Amniotic stem cell (primary cell): ENCODE measurements at places on chromosomes 16 and 17.

- DNase-seq, result peak; percentile 60
Measured at GRCh38 chr17:14840616-14841231, 424.4 kb downstream of the PMP22 start.

- DNase-seq, result no peak
Measured at GRCh38 chr17:74670329-74670728, 42.4 kb downstream of the CD300LF start.

DNA sequence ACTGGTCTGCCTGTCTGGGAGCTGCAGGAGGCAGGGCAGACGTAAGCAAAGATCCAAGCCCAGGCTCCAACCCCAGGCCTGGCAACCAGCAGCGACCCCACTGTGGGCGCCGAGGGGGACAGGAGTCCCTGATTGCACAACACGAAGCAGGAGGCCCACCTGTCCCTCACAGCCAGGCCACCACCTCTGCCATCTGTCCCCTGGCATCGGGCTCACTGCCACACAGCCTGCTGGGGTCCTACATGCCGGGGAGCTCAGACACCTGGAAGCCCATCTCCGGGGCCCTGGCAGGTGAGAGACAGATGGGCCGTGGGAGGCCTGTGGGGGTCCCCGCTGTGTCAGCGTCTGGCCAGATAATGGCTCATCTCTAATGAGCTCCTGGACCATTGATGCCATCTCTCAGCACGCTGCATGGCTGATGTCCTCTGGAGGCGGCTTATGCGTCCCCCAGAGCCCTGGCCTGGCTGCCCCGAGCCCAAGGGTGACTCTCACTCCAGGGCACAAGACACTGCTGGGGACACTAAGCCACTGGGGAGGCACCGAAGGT lies 11.3 kb upstream of the RASD1 start:
- no peak for DNase-seq

GRCh38 chr16:22031483-22032083 lies 23.7 kb downstream of the MOSMO start:
- DNase-seq, result no peak

GRCh38 chr17:48290378-48290777 lies 139.6 kb downstream of the SKAP1 start:
- no peak for DNase-seq

GRCh38 chr17:81608082-81608481 lies 28.8 kb downstream of the NPLOC4 start:
- DNase-seq, result no peak

GRCh38 chr17:79702034-79702433 lies 28.7 kb upstream of the ENPP7 start:
- DNase-seq, result no peak

DNA sequence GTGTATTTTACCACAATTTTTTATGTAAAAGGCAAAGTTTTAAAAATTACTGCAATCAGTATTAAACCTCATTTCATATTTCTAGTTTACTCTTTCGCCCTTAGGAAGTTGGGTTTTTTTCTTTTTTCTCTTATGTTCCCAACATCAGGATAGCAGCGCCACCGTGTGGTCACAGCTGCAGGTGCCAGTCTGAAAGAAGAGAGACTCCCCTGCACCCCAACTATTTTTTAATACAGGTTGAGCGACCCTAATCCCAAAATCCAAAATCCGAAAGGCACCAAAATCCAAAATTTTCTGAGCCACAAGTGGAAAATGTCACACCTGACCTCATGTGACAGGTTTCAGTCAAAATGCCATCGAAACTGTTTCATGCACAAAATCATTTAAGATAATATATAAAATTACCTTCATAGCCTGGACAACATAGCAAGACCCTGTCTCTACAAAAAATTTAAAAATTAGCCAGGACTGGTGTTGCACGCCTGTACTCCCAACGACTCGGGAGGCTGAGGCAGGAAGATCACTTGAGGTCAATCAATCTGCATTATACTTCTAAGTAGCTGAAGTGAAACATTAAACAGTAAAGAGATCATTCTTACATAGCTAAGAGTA lies 21.8 kb upstream of the ASGR2 start:
- peak; percentile 57 for DNase-seq

GRCh38 chr16:82300374-82300951 lies 130.4 kb upstream of the MPHOSPH6 start:
- DNase-seq, result no peak

- no peak for DNase-seq
Measured at GRCh38 chr17:19335951-19336631, 26.4 kb downstream of the B9D1 start.

DNA sequence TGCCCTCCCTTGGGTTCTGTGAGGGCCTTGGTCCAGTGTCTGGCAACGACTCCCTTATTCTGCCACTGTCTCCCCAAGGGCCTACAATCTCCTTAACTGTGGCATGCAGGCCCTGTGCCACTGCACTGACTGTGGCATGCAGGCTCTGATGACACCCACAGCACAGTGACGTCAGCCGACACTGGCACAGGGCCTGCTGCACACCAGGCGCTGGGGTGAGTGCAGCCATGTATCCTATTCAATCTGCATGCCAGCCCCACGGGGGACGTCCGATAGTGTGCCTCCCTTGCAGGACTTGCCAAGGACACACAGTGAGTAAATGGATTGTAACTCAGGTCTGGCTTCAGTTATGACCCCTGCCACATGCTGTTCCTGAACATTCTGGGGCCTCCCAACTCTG lies 39.8 kb upstream of the RASD1 start:
- DNase-seq, result no peak

GRCh38 chr16:30619202-30619601 lies 9.0 kb upstream of the ZNF689 start:
- no peak for DNase-seq

GRCh38 chr16:22322741-22323140 lies 25.5 kb downstream of the POLR3E start:
- DNase-seq, result no peak

DNA sequence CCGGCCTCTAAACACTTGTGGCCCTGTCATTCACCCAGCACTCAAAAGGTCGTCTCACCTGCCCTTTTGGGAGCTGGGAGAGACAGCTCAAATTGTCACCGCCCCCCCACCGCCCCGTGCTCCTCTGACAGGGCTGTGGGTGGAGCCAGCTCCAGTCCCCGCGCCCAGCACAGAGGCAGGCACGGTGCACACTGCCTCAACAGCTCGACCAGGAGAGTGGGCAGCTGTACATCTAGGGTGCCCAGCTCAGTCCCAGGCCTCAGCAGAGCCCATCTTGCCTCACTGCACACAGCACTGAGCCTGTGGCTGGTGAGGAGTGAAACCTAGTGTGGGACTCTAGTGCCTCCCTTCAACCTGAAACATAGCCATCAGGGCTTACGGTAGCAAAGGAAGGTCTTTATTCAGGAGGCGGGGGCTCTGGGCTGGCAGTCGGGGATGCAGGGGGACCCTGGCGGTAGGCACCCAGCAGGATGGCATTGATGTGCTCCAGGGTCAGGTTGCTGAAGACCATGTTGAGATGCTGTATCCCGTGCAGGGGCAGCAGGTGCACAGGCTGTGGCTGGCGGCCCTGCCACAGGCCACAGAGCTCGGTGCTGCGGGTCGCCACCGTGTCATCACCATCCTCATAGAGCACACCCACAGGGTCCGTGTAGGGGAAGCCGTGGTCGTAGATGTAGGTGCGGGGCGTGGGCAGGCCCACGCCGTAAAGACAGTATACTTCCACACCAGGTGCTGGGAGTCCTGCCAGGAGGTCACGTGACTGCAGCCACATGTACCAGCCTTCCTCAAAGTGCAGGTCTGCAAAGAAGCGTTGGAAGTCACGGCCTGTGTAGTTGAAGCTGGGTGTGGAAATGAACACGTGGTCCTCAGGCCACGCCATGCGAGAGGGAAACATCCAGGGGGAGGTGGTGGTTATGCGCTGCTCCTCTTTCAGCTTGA lies 3.1 kb upstream of the PSMB10 start:
- no peak for DNase-seq

- DNase-seq, result no peak
Measured at GRCh38 chr16:58417600-58417999, 25.3 kb downstream of the GINS3 start.

DNA sequence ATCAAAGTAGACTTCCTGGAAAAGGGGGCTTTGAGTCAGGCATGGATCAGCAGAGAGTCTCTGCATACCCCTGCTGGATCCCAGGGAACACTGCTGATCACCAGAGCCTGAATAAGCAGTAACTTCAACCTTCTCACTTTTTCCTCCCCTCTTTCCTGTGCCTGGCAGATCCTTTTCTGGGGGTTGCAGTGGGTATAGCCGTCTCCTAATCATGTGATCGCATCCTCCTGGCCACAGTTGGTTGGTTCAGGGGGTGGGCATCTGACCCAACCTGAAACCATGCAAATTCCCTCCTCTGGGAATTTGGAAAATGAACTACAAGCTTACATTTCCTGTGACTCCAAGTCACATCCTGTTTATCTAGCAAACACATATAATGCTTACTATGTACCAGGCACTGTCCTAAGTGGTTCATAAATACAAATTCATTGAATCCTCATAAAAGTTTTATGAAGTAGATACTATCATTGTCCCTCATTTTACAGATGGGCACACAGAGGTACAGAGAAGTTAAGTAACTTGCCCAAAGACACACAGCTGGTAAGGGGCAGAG lies 120.3 kb downstream of the AXIN2 start:
- no peak for DNase-seq

DNA sequence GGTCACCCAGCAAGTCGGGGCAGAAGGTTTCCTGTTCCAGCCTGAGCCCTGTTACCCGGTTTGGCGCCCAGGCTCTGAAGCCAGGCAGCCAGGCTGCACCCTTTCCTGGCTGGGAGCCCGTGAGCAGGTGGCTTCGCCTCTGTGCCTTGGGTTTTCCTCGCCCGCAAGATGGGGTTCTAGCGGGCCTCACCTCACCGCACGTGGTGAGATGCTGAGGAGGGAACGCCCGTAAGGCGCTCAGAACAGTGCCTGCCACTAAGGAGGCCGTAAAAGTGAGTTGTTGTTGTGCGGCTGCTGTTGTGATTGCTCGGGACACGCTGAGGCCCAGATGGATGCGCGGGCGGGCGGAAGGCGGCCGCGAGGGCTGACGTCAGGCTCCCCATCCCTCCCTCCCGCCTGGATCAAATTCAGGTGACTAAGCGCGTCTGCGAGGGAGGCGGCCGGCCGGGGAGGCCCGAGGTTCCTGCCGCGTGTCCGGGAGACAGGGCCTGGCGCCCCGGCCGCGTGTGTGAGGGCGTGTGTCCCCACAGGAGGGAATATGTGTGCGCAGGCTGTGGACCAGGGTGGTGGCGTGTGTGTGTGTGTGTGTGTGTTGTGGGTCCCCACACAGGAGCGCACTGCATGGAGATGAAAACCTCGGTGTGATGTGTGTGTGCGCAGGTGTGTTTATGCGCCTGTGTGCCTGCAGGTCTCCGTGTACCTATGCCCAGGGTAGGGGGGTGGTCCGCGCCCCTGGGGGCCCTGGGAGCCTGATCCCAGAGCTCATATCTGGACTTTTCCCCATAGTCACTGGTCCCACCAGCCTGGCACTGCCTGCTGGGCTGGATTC lies 4.3 kb downstream of the CAMKK1 start:
- DNase-seq, result peak; percentile 81

DNA sequence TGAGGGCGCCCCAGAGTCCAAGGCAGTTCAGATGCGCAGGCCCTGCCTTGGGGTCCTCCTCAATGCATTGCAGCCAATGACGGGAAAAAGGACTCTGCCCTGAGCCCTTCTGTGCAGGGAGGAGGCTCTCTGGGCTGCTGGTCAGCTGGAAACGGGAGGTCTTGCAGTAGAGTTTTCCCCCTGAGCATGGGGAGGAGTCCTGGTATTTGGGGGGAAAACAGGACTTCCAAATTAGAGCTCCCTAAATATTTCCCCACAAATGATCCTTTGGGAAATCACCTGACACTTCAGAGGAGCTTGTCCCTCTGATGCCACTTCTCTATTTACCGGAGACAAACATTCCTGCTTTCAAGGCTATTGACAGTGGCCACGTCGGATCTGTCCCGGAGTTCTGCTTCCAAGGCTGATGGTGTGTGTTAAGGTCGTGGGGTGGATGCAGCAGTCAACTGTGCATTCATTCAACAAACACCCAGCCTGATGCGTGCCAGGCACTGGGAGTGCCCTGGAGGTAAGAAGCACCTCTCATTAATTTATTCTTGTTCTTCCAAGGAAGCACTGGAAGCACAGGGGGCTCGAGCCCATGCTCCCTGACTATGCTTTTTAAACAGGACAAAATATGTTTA lies 73.0 kb upstream of the DNAH17 start:
- DNase-seq, result no peak

- no peak for DNase-seq
Measured at GRCh38 chr16:48013491-48013901, 142.3 kb downstream of the ABCC12 start.

GRCh38 chr16:75931043-75931442 lies 204.8 kb upstream of the CPHXL start:
- DNase-seq, result no peak

DNA sequence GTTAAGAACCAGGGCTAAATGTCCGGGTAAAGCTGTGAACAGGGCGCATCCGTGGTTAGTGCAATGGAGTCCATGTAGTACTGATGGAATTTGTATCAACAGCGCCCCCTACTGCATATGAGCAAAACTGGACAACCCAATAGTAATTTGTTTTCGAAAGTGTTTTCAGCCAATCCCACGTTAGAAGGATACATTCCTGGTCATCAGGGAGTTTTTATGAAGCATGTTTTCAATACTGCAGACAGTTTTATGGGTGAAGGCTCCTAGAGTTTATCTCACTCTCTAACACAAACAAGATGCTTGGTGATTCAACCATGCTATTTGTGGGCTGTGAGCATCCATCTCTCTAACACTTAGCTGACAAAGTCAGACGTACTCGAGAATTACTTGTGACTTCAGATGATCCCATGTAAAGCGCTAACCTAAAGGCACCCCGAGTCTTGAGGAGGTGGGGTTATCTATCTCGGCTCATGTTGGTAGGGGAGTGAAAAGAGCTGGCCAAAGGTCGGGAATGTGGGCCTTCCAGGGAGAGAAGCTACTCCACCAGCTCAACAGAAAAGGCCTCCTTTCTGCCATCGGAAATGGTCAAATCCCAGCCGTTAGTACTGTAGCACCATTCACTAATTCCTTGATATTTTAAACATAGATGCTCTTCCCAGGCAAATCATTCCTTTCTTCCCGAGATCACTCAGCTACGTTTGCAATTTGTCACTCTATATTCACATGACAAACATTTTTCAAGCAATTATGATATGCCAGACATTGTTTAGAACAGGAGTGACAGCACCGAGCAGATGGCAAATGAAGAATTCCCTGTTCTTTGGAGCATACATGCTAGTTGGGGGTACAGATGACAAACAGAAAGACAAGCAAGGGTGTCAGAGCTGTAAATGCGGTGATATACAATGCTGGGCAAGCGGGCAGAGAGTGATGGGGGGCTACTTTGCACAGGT lies 46.9 kb upstream of the HNF1B start:
- DNase-seq, result no peak

GRCh38 chr17:50531428-50532025 lies 1.0 kb upstream of the EPN3 start:
- DNase-seq, result no peak

DNA sequence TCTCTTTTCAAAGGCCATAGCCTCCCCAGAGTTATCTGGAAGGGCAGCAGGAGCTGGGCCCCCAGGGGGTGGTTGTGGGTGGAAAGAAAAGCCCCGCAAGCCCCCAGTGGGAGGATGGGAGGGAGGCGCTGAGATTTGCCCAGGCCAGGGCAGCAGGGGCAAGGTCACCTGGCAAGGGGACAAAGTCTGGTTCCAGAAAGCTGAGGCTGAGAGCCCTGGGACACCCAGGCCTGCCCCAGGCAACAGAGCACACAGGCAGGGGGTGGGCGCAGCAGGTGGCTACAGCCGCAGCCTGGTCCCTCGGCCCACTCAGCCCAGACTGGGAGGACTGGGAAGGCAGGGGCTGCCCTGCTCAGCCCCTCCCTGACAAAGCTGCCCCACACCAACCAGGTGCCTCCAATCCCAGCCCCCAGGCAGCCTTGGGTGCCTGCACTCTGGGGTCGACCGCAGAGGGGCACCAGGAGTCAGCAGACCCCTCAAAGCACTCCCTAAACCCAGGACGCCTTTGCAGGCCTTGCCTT lies 23.7 kb upstream of the GSG1L start:
- DNase-seq, result no peak

GRCh38 chr16:58741166-58741565 lies 7.0 kb upstream of the GOT2 start:
- DNase-seq, result no peak
